Stimulated activated CD8-positive, alpha-beta memory T cell treated with anti-CD3 and anti-CD28 coated beads, Interleukin-7, amount 100 ng/mL, for 4 hours (primary cell): ENCODE measurements at places on chromosomes 5 and 9.

DNA sequence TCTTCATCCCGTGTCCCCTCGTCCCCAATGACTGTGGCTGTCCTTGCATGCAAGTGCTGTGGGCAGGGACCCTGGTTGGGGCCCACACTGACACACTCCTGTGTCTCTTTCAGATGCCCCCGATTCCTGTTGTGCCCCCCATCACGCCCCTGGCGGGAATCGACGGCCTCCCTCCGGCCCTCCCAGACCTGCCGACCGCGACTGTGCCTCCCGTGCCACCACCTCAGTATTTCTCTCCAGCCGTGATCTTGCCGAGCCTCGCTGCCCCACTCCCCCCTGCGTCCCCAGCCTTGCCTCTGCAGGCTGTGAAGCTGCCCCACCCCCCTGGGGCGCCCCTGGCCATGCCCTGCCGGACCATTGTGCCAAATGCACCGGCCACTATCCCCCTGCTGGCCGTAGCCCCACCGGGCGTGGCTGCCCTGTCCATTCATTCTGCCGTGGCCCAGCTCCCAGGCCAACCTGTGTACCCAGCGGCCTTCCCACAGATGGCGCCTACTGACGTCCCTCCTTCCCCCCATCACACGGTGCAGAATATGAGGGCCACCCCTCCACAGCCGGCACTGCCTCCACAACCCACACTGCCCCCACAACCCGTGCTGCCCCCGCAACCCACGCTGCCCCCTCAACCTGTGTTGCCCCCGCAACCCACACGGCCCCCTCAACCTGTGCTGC lies 75.0 kb downstream of the WNK2 start:
- no peak for DNase-seq

DNA sequence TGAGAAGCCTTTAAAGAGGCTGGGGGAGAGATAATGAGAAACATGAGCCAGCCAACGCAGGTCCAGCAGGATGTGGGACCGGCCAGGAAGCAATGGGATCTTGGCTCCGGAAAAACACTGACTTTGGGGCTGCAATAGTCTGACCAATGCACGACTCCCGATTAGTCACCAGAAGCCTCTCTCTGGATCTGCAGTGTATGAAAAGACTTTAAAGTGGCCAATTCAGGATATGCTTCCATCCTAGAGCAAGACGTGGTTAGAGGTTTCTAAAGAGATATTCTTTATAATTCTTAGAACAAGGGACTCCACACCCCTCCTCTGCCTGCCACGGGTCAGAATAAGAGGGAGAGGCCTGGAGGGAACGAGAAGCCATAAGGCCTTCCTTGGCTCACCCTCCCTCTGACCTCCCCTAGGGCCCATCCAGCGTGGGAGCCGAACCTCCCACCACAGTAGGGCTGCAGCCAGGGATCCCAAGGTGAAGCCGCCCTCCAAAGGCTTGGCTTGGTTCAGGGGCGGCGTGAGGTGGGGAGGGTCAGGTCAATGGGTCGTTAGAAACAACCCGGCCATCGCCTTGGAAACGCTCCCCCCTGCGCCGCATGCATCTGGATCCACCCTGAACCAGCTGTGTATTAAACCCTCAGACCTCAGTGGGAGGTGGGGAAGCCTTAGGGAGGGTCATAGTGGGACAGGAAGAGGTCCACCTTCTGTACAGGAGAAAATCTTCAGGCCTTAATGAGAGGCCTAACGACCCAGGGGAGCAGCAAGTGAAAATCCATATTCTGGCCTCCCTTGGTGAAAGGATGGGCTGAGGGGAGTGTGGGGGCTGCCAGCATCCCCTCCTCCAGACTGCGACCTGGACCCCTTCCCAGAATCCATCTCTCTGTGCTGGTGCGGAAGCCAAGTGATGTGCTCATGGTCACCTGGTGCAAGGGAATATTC lies 11.1 kb downstream of the FGF1 start:
- no peak for DNase-seq

GRCh38 chr5:27830546-27830945 lies 792.2 kb upstream of the CDH9 start:
- no peak for DNase-seq

DNA sequence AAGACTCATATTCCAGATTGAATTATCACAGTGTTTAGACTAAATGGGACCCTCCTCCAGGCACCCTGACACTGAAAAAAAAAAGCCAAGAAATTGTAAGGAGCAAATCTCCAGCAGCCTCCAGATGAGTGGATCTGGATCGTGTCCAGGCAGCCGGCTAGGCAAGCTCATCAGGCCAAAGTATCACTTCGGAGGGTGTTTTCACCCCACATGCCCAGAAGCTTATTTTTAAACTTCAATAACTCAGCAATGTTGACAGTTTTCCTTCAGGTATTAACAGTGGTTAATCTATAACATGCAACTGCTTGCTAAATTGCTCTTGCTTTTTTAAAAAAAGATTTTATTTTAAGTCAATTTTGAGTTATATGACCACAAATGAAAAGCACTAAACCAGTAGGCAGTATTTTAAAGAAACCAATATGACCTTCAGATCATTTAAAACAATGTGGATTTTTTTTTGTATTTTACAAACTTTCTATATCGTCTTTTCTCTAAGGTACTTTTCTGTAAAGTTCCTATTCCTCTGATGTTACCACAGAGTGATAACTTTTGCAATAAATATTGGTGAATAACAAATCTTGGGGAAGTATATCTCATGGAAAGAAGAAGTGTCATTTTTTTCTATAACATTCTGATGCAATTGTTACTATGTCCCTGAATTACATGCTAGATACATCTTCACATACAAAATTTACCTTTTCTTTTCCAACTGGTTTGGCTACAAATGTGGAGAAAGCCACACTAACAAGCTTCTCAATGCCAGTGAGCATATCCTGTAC lies 30.7 kb downstream of the ACOT12 start:
- no peak for DNase-seq

- DNase-seq, result no peak
Measured at GRCh38 chr5:95959051-95959887, 2.4 kb downstream of the ELL2 start.

DNA sequence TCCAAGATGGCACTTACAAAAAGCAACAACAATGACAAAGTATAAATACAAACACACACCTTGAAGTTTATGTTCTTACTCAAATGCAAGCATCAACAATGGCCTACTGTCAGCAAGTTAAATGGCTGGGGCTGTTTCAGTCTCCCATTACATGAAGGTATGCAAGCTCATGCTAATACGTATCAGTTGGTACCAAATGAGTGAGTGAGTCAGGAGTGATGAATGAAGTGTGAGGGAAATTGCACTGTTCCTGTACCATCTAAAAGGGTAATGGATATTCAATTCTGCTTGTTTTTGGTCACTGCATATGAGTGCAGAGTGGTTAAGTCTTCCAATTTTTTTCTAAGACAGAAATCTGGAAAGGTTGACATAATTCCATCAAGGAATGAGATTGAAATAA lies 964.9 kb downstream of the MAT2B start:
- DNase-seq, result no peak

DNA sequence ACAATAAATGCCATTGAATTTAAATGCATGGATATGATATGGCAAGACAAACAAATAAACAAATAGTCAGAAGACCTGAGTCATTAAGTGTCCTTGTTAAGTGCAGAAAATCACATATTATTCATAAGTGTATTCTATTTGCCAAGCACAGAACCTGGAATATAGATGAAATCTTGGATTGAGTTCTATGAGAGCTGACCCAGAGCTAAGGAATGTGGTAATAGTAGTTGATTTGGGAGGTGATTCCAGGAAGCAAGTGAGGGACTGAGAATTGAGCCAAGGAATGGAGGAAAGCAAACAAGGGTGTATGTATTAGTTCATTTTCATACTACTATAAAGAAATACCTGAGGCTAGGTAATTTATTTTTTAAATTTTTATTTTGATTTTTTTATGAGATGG lies 208.9 kb downstream of the TRIM32 start:
- DNase-seq, result no peak

GRCh38 chr5:72234265-72234700 lies 85.8 kb downstream of the MRPS27 start:
- peak; percentile 17 for DNase-seq

DNA sequence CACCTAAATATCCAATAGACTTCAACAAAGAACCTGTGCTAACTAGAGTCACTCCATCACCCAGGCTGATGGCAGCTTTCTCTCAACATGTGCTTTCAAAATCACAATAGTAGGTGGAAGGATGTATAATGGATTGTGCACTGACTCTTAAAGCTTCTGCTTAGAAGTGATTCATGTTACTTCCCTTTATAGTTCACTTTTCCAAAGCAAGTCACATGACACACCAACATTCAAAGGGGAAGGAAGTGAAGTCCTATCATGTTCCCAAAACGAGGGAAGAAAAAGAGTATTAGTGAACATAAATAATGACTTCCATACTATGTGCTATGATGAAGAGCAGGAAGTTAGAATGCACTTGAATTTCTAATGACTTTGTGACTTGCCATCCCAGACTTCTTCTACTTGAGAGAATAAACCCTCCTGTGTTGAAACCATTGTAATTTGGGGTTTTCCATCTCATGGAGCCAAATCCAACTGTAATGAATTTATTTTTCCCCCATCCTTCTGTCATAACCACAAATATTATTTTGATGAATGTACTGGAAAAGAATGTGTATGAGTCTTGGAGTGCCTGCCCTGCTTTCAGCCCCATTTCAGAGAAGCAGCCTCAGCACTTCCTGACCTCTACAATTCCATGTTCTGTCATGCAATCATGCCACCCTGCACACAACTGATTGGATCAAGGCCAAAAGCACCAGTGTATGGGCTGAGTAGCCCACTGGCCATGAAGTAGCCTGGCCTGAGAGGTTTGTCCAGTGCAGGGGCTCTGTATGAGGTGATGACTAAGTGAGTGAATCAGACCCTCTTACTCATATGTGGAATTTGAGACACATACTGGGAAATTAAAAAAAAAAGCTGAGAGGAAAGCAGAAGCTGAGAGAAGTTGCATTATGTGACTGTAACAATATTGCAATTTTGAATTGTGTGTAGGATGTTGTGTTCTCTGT lies 525.9 kb upstream of the CLINT1 start:
- DNase-seq, result no peak

DNA sequence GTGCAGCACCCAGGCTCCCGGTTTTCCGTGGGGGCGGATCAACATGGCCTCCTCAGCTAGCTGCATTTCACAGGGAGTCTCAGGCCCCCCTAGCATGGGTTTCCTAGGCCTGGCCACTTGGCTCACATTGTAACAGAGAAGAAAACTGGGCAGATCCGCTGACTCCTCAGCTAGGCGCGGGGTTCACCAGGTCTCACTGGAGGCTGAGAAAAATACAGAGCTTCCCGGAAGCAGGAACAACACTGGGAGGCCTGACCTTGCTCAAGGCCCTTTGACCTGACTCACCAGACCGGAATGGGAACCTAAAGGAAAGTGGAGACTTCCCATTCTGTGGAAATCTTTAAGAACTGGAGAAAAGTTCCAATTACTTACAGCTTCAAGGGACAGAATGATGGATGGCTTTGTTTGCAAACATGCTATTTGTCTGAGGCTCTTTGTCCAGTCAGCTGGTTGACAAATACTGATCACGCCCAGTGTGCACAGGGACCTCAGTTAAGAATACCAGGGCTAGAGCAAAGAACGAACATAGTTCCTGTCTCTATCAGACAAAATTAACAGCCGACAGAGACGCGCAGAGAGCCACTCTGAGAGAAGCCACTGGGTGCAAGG lies 88.7 kb upstream of the LRRTM2 start:
- DNase-seq, result no peak

- DNase-seq, result no peak
Measured at GRCh38 chr5:34789021-34789531, 49.9 kb upstream of the TTC23L start.

- no peak for DNase-seq
Measured at GRCh38 chr5:39006650-39007049, 67.5 kb downstream of the RICTOR start.

DNA sequence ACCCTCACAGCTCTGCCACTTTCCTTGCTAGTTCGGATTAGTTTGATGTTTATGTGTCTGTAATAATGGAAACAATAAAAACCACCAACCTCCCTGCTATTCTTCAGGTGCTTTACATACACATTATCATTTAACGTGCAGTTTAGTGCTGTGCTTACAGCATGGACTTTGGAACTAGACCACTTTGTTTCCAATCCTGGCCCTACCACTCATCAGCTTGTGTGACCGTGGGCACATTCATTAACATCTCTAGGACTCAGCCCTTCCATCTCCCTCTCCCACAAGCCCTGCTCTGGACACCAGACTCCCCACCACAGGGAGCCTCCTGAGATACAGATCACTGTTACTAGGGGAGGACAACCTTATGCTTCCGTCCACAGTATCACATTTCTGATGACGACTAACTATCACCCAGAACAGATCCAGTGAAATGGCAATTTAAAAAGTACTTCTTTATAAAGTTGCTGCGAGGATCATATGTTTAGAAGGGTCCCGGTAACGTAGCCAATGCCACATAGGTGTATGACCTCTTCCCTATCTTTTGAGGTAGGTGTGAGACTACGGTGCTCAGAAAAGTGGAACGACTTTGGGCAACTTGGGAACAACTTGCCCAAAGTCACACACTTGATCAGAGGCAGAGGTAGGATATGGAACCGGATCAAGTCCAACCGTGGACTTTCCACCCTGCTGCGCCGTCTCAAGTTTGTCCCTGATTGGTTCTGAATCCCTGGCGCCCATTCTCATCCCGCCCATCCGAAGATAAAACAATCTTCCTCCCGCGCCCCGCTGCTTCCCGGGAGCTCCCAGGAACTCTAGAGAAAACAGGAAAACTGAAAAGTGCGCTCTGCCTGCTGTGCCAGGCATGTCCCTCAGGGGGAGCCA lies 132.4 kb upstream of the NIPBL start:
- no peak for DNase-seq

- no peak for DNase-seq
Measured at GRCh38 chr9:121053544-121053943, 3.5 kb upstream of the C5 start.

- DNase-seq, result no peak
Measured at GRCh38 chr9:74728176-74728575, 159.5 kb downstream of the TRPM6 start.

DNA sequence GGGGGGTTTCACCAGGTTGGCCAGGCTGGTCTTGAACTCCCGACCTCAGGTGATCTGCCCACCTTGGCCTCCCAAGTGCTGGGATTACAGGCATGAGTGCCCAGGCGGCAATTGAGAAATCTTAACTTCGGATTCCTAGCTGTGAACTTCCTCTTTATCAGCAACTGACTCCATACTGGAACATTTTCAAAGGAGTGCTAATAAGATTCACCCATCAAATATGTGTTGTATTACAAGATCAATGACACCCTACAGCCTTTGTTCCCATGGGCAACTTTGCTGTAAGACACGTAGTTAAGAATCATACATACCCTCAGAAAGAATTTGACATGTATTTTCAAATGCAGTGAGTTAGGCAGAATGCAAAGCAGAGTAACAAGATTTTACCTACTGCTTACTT lies 23.1 kb upstream of the ACOT12 start:
- DNase-seq, result no peak

- no peak for DNase-seq
Measured at GRCh38 chr5:80871541-80871961, 88.6 kb upstream of the RASGRF2 start.

DNA sequence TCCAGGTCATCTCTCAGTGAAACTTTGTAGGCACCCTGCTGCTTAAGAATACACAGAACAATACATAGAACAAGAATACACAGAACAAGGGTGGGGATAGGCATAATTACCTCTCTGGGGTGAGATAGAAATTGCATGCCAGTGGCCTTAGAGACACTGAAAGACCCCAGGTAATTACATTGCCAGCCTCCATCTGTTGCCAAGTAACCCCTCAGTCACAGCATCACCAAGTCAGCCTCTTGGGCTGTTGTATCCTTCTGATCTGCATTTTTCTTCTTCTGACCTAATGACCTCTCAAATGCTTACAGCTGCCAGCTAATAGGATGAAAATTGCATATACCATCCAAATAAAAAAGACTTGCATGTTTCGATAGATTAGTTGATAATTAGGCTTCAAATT lies 167.7 kb downstream of the GRIA1 start:
- DNase-seq, result no peak

GRCh38 chr9:81801190-81801589 lies 111.8 kb upstream of the TLE1 start:
- no peak for DNase-seq
